ENCODE measurements at places on chromosomes 11 and 22. TPM values are rescaled to one million over a fixed set of nuclear protein-coding genes. Genes with fewer than 3 reads are reported as not detected.

Gene NUDT8
- 12.1 TPM for total RNA-seq

Gene MRGPRF
- not detected for total RNA-seq

Gene C1QTNF6
- 11.5 TPM for total RNA-seq

Gene NRXN2
- 0.32 TPM for total RNA-seq

Gene CASP12
- not detected for total RNA-seq

Gene ELMOD1
- total RNA-seq: 0.05 TPM

Gene FGF19
- 0.12 TPM for total RNA-seq

Gene FJX1
- 28.2 TPM for total RNA-seq

Gene SCGB2A2
- not detected for total RNA-seq

Gene OR51B2
- total RNA-seq: not detected
